ENCODE measurements at places on chromosomes 4 and X.

- peak; percentile 22 for DNase-seq
Measured at GRCh38 chr4:113052379-113052951, 3.0 kb downstream of the ANK2 start.

DNA sequence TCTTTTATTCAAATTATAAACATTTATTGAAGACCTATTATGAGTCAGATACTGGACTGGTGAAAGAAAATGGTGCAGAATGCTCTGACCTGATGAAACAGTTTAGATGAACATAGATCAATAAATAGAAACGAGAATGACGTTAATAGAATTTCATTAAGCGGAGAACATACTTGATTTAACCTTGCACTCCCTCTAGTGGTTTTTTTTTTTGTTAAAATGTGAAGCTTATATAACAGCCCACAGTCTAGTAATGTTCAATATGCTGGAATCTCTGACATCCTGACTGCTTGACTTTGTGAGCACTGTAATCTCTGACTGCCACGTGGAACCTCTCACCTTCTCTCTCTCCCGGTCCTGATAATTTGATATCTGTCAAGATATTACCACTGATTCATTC is 32.3 kb downstream of the HDAC8 start:
- peak; percentile 19 for DNase-seq

DNA sequence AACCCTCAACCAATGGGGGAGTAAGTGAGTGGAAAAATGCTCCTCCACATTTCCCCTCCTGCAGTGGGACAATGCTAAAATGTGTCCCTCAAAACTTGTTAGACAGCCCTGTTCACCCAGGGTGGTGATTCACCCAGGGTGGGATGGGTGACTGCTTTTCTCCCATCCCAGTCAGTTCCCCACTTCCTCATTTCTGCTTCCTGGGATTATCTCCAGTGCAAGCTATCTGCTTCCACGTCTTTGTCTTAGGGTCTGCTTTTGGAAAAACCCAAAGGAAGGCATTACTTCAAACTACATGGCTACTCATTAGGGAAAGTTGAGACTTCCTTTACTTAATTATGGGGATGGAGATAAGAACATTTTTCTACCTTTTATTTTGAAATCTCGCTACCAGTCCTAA is 45.5 kb downstream of the ETNPPL start:
- DNase-seq, result no peak

- DNase-seq, result no peak
Measured at GRCh38 chrX:68363984-68364383, 69.3 kb downstream of the OPHN1 start.

DNA sequence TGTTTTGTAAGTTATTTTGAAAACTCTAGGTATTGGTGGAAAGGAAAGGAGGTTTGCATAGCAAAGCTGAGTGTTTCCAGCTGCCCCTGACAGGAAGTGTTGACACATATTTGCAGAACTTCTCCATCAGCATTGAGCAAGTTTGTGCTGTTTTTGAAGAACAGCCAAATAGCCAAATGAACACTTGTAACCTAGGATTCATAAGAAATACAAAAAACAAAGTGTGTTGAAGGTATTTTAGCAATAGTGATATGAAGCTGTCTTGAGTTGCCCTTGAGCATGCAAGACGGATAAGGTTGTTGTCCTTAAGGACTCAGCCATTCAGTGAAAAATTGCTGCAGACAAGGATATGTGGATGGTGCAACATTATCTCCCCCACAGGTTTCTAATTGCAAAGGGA is 68.3 kb upstream of the PGM2 start:
- peak; percentile 44 for DNase-seq

All from fibroblast of skin of back (primary cell).